ENCODE measurements at places on chromosomes 6 and 20.

DNA sequence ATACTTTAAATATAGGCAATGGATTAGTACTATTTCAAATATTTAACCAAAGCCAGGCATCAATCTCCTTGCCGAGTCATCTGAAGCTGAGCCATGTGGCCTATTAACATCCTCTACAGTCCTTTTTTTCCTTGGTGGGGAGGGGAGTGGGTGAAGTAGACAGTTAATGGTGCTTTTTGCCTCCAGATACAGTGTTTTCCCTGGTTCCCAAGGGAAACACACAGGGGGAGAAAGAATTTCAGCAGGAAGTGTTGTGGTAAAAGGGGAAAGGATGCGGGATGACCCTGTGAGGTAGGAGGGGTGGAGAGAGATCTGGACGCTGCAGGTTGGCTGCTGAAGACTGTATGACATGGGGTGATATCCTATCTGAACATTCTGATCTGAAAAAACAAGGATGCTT is 9.6 kb downstream of the CLDN20 start:
- no peak for DNase-seq

DNA sequence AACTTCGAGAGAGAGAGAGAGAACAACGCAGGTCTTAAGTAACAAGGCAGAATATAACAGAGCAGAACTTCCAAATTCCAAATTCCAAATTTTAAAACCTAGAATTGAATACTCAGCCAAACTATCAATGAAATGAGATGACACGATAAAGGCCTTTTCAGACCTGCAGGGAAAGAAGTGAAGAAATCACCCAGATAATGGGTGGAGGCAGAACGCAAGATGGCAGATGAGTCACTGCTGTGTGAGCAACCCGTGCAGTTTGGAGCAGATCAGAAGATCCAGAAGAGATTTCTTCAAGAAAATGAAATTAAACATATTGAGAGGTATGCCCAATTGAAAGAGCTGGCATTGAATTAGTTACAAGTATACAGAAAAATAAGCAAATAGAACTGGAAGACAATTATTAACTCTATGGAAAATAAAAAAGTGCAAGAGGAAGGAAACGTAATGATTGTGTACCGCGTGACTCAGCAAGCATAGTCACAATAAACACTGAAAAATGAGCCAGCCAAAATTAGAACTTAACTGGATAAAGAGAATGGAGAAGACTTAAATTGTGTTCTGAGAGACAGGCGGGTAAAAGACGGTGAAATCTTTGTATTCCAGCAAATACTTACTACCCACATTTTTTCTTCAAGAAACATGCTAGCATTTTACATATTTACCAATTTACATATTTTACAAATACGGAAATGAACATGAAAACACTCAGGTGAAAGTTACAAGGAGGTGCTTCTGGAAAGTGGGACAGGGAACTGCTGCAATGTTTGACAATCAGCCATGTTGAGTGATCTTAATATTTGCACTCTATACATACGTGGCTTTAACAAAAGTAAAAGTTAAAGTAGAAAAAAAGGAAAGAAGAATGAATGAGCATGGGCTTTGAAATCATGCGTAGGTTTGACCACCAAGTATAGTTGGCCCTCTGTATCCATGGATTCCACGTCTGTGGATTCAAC is 87.9 kb upstream of the CDYL start:
- DNase-seq = peak; percentile 81

- DNase-seq = no peak
Measured at GRCh38 chr20:32191873-32192272, 15.7 kb downstream of the PLAGL2 start.

- DNase-seq = peak; percentile 66
Measured at GRCh38 chr20:31474097-31474436, 860 bp downstream of the DEFB124 start.

- DNase-seq = no peak
Measured at GRCh38 chr6:21327326-21328112, 266.0 kb upstream of the SOX4 start.

- no peak for DNase-seq
Measured at GRCh38 chr20:46660487-46660886, 9.2 kb upstream of the SLC13A3 start.

DNA sequence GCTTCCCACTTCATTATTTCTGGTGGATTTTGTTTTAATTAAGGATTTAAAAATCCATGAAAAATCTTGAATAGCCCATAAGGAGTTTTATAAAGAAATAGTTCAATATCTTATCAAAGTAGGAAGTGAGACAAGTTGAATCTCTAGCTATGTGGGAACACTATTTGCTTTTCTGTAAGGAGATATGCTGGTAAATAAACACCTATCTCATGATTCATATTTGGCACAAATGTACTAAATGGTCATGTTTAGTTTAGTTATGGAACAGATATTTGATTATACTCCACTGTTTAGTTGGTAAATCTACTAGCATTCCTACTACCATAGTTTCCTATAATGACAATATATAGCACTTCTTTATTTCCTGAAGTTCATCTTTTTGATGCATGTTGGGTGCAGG is 239.9 kb upstream of the CEP162 start:
- DNase-seq = no peak

DNA sequence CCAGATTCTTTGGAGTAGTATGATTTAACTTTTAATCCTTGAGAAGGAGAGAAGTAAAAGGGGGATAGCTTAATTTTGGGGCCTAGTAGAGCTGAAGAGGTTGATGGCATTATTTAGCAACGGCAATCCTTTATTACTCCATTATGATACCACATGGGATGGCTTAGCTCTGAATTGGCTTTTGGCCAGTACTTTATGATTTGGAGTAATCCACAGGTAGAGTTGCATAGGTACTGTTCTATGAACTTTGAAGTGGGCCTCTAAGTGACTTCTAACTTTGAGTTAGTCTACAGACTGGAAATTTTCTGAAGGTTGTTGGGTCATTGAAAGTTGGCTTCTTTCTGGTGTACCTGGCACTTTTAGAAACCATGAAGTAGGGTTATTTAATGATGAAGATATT is 11.6 kb downstream of the YWHAB start:
- no peak for DNase-seq

DNA sequence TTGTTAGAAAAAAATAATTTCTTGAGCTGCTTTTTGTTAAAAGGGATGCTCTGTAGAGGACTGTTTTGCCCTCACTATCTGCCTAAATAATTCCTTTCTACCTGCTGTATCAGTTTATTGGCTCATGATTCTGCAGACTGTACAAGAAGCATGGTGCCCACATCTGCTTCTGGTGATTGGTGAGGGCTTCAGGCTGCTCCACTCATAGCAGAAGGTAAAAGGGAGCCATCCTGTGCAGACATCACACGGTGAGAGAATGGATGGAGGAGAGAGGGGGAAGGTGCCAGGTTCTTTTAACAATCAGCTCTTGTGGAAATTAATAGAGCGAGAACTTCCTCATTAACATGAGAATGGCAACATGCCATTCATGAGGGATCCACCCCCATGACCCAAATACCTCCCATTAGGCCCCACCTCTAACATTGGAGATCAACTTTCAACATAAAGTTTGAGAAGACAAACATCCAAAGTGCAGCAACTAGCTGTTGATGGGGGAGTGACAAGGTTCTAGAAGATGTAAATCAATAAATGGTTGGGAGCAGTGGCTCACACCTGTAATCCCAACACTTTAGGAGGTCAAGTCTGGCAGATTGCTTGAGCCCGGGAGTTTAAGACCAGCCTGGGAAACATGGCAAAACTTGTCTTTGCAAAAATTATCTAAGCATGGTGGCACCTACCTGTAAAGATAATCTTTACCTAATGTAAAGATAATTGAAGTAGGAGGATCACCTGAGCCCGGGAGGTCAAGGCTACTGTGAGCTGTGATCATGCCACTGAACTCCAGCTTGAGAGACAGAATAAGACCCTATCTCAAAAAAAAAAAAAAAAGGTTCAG is 15.7 kb upstream of the AHCY start:
- DNase-seq = no peak

DNA sequence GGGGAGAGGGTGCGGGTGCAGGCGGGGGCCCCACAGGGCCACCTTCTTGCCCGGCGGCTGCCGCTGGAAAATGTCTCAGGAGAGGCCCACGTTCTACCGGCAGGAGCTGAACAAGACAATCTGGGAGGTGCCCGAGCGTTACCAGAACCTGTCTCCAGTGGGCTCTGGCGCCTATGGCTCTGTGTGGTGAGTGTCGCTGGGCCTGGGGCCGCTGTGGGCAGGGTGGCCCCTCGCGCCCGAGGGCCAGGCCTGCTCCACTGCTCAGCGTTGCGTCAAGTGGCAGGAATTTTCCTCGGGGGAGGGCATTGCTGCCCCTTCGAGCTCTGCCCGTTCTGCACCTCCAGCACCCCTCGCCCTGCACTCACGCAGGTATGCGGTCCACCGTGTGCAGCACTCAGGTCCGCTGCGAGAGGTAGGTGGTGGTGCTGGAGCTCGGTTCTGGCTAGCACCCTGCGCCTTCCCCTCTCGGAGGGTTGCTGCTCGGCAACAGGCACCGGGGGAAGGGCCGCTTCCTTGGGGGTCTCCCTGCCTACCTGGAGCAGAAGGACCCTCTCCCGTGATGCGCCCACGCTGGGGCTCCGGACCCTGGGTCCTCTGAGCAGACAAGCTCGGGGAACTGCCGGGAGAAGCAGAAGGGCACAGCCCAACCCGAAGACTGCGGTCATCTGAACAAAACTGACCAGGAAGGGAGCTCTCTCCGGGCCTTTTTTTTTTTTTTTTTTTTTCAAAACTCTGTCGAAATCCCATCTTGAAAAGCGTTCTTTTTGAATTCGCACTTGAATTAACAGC is 674 bp downstream of the MAPK14 start:
- peak; percentile 21 for DNase-seq

GRCh38 chr20:13102694-13103093 is 93.9 kb downstream of the SPTLC3 start:
- DNase-seq = no peak

GRCh38 chr6:42200035-42200434 is 5.3 kb upstream of the GUCA1B start:
- no peak for DNase-seq

DNA sequence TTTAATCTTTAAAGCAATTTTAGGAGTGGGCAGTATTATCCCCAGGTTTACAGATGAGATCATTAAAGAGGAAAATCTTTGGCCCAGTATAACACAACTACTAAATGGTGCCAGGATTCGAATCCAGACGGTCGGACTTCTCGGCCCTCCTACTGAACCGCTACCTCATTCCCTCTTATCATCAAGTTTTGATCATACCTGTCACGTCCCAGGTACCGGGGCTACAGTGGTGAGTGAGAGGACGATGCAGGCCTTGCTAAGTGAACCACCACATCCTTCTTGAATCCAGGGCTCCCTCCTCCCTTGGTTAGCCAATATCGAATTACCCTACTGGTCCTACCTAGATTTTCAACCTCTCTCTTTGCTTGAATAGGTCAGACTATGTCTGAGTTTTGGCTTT is 78.1 kb upstream of the PBOV1 start:
- no peak for DNase-seq

DNA sequence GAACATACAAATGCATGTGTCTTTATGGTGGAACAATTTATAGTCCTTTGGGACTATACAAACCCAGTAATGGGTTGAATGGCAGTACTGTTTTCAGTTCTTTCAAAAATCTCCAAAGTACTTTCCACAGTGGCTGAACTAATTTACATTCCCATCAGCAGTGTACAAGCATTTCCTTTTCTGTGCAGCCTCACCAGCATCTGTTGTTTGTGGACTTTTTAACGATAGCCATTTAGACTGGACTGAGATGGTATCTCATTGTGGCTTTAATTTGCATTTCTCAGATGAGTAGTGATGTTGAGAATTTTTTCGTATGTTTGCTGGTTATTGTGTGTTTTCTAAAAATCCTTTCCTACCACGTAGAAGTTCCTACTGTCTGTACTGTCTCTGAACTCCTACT is 327.2 kb upstream of the ZFP64 start:
- DNase-seq = no peak

DNA sequence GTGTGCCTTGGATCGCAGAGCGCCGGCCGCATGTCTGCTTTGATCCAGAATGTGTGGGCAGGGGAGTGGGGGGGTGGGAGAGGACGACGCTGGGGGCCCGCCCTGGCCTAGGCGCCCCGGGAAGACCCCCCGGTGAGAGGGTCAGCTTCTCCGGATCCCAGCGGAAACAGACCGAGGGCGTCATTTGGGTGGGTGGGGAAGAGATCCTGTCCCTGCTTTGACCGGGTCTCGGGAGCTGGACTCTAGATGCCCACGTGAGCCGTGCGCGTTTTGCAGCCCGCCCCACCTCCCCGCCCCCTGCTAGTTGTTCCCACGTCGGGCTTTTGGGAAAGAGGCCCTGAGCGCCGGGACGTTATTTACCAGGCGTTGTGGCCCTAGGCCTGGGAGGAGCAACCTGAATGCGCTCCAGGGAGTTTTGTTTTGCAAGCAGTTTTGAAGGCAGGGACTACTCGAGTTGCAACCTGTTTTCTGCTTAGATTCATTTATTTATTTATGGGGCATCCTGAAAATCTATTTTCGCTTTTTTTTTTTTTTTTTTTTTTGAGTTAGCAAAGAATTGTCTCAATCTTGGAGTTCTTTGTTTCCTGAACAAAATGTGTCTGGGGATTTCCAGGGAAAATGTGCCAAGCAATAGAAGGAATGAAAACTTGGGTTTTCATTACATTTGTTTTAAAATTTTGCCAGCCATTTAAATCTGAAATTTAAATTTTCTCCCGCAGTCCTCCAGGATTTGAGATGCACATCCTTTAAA is 1.6 kb downstream of the DSP start:
- DNase-seq = peak; percentile 42

DNA sequence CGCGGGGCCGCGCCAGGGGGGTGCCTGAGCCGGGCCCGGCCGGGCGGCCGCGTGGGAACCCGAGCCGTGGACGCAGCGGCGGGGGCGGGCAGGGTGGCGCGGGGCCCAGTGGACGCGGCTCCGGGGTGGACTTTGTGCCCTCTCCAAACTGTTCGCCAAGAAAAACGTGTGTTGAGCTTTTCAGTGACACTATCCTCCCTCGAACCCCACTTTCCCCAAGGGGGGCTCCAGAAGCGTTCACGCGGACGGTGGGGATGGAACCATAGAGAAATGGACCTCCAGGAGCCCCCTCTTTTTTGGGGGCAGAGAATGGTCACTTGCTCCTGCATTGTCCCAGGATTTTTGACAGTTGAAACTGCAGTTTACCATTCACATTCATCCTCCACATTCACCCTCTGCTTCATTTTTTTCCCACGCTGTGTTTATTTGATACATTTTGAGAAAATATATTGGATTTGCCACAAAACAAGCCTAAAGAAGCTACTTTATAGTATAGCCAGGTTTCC is 2.9 kb upstream of the HIVEP1 start:
- no peak for DNase-seq

DNA sequence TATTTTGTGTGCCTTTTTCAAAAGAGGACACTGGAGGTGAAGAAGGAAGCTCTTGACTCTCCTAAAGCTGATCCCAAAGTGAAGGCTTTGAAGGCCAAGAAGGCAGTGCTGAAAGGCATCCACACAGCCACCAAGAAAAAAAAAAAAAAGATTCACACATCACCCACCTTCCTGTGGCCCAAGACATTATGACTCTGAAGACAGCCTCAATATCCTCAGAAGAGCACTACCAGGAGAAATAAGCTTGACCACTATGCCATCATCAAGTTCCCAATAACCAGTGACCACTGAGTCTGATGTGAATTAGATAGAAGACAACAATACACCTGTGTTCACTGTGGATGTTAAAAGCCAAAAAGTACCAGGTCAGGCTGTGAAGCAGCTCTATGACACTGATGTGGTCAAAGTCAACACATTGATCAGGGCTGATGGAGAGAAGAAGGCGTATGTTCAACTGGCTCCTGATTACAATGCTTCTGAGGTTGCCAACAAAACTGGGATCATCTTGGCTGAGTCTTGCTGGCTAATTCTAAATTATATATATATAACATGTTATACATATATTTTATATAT is 59.4 kb downstream of the PLCG1 start:
- no peak for DNase-seq

- DNase-seq = no peak
Measured at GRCh38 chr20:51609251-51609650, 66.7 kb upstream of the NFATC2 start.

GRCh38 chr6:32168807-32169591 is 4.6 kb downstream of the EGFL8 start:
- no peak for DNase-seq

Measured in suppressor macrophage treated with lipopolysaccharide for 4 hours (primary cell).